EH (cell line): ENCODE measurements at places on chromosomes 3 and 15.

GRCh38 chr15:81294516-81294880 is 29.4 kb downstream of the STARD5 start:
- DNase-seq = no peak

GRCh38 chr3:11596387-11596786 is 47.3 kb downstream of the VGLL4 start:
- DNase-seq = no peak

- DNase-seq = peak; percentile 82
Observed at GRCh38 chr15:65069179-65069578, 1.4 kb upstream of the RASL12 start.

DNA sequence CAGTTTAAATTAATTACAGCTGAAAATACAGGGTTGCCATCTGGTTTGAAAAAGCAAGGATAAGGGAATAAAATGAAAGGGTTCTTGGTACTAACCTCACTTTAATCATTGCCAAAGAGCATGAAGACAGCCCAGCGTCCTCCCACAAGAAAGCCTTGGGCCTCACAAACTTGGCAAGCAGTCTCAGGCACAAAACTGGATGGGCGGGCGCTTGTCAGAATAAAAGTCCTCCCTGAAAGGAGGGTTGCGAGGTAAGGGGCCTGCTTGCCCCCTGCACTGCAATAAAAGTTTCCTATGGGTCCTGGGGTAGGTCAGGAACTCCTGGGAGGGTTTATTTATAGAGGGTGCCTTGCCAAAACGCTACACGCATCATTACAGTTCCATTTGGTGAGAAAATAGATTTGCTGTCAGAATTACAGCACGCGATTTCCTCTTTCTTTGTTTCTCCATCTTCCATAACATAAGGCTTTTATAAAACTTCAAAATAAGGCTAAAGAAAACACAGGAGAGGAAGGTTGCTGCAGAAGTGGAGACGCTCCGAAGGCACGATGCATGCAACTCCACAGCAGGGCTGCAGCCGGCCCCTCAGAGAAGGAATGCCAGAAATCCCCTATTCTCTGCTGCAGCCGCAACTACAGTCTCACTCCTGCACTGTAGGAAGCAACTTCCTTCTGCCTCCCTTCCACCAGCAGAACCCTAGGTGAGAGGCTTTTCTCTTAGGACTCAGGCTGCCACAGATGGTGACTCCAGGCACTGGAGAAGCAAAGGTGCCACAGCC is 61.3 kb downstream of the VGLL4 start:
- DNase-seq = peak; percentile 91

DNA sequence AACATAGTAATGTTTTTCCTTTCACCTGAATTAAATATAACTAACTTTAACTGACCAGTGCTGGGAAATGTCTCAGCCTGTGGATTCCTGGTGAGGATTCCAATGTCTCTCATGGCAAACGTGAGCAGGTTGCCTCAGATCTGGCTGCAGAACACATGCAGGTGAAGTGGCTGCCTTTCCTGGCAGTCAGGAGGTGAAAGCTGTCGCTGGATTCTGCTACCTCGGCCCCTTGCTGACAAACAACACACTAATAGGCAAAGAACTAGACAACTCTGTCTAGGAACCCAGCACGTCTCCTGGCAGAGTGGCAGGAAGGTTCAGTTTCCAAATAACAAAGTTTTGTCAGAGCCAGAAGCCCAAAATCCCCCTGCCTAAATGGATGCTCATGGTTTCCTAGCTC is 400.8 kb upstream of the PPP2R3A start:
- DNase-seq = no peak

- DNase-seq = no peak
Observed at GRCh38 chr15:88179562-88179961, 77.0 kb downstream of the NTRK3 start.

- no peak for DNase-seq
Observed at GRCh38 chr3:190548031-190548656, 34.3 kb downstream of the IL1RAP start.

- no peak for DNase-seq
Observed at GRCh38 chr3:138148503-138148902, 16.3 kb upstream of the A4GNT start.

DNA sequence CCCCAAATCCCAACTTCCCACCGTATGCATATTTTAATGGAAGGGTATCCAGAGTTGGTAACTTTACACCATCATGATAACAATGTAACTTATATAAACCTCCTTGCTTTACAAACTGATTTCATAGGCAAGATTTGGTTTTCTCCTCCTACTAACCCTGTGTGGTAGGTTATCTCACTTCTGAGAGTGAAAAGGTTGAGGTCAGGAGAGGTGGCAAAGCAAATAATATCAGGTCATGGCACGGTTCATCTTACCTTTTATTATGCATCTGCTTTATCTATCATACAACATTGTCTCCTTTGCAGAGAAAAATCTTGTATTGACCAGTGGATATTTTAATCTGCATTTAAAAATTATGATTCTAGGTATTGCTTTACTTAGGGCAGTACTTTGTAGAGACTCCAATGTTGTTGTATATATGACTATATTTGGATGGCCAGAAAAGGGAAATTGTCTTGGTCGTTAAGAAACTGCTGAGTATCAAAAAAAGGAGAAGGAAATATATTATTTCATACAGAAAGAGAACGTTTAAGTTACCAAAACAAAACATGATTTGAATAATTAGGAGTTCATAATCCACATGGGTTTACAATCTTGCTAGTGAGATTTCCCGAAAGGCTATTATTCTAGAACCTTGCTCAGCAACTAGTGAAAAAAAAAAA is 30.4 kb downstream of the NFKBIZ start:
- DNase-seq = no peak

DNA sequence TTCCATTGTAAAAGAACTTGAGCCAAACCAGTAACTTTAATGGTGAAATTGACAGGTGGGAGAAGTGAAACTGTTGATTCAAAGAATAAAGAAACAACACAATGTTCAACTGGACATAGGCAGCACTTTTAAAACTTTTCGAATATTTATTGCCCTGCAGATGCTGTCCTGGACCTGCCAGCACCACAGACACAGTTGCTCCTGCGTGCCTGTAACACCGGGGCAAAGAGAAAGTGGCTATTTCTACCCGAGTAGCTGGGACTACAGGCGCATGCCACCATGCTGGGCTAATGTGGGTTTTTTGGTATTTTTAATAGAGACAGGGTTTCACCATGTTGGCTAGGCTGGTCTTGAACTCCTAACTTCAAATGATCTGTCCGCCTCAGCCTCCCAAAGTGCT is 7.4 kb downstream of the IL5RA start:
- no peak for DNase-seq

DNA sequence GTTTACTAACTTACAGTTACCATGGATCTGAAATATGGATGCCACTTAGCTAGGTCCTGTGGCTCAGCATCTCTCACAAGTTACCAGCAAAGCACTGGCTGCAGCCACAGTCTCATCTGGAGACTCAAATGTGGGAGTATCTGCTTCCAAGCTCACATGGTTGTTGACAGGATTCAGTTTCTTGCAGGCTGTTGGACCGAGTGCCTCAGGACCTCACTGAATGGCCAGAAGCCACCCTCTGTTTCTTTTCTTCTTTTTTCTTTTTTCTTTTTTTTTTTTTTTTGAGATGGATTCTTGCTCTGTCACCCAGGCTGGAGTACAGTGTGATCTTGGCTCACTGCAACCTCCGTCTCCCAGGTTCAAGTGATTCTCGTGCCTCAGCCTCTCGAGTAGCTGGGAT is 20.1 kb upstream of the AMOTL2 start:
- no peak for DNase-seq

- no peak for DNase-seq
Observed at GRCh38 chr3:185792955-185793354, 31.9 kb downstream of the IGF2BP2 start.

DNA sequence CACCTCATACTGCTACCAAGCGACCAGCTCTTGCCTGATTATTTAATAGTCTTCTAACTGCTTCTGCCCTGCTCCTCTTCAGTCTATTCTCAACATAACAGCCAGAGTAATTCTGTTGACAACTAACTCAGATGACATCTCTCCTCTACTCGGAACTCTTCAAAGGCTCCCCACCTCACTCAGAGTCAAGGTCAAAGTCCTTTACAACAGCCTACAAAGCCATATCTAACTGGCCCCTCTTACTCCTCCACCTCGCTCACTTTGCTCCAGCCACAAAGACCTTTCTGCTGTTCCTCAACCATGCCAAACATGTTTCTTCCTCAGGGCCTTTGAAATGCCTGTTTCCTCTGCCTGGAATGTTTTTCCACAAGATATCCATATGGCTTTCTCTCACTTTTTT is 43.6 kb downstream of the PIK3R4 start:
- DNase-seq = no peak

DNA sequence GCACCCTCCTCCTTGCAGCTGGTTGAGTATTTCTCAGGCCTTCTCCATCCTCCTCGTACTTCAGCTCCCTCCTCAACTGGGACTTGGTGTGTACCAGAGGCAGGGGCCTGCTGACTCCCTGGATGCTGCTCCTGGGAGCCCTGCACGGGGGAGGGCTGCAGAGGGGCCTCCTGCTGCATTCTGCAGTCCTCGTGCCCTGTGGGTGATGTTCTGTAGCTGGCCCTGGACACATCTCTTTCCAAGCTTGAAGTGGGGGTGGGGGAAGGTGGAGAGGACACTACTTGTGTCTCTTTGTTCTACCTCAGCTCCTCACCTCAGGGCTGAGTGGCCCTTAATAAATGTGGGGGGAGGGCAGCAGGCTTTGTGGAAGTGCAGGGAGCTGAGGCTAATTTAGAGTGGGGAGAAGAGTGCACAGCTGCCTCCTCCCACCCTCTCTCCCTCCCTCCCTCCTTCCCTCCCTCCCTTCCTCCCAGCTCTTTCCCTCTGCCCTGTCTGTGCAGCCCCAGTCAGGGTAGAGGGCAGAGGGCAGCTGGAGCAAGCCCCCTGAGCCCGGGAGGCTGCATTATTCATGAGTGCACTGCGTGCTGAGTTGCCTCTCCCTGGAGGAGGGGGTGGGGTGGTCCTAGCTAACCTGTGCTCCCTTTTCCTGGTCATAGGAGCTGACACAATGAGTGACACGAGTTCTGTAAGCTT is 3.7 kb upstream of the GRM2 start:
- no peak for DNase-seq

DNA sequence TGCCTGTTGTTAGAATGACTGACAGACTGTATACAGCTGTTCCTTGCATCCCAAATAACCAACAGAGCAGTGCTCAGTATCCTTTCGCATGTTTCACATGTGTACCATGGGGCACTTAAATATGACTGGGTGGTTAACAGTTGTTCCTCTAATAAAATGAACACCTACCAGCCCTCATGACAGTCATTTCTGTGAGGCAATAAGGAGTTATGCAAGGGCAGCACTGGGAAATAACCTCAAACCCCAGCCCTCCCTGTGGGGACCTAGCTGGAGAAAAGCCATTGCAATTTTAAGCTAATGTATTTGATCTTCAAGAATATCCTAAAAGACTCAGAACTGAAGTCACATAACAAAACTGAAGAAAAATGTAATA is 7.3 kb downstream of the RFT1 start:
- no peak for DNase-seq

- no peak for DNase-seq
Observed at GRCh38 chr15:23039917-23040281, 530 bp upstream of the TUBGCP5 start.

DNA sequence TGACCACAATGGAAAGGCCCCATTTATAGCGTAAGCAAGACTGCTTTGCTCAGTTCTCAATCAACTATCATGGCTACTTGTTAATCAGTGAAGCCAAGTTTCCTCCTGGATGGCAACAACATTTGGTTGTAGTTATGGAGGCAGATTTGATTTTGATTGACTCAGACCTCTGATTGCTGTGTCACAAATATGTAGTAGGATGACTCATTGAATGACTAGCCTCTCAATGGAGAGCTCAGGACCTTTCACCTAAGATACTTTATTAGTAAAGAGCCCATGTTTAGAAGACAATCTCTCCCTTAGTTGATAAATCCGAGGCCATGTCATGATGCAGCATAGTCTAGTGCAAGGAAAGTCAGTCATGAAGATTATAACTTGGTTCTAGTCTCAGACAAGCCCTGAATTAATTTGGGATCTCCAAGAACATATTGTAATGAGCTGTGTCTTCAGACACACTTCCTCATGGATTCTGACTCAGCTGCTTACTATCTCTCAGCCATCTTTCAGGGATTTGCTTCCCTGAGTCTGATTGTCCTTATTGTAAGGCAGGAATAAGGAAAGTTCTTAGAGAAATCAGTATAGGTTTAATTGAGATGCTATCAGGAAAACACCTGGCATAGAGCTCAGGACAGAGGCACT is 397.4 kb upstream of the TMCO5A start:
- peak; percentile 15 for DNase-seq

DNA sequence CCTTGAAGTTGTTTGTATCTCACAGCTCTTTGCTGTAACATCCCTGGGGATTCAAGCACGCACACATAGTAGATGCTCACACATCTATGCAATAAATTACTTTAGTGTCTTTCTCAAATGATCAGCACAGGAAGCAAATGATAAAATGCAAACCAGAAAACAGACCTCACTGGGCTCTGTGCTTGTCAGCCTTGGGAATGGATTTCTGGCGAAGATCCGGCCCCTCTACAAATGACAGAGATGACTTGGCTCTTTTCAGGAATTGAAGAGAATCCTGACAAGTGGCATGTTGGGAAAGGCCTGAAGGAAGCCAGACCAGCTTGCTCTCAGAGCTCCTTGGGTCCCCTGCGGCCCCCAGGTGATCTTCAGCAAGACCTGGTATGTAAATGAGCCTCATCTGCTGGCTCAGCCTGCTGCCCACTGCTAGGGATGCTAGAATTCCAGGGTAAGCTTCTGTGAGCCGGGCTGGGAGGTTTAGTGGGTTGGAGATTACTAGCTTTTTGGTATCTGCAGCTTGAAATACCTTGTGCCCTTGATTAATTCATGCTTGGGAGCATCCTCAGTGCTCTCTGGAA is 54.1 kb downstream of the LPP start:
- DNase-seq = peak; percentile 45

DNA sequence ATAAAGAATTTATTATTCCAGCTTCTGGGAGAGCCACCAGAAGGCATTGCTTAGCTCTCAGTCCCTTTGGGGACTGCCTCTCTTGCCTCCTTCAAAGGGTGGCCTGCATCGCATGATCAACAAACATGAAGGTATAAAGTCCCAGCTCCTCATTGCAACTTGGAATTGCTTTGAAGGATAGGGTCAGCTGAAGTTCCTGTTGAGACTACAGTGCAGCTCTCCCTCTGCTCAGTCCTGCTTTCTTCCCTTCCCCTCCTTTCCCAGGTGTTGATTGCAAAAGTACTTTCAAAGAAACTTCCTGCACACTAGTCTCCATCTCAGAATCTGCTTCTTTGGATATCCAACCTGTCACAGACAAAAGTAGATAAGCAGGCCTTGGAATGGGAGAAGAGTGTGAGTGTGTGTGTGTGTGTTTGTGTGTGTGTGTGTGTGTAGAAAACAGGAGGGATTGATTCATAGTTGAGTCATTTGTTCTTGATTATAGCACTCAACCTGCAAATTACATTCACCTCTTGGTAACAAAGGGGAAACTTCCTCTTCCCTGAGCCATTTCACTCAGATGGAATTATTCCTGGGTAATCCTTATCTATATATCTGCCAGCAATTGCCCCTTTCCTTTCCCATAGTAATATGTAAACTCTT is 13.7 kb downstream of the CCR8 start:
- DNase-seq = no peak
